ENCODE measurements at places on chromosomes 3 and 15.
A peak's percentile ranks its signal among the peaks of the same experiment; 100 is the strongest.

- DNase-seq, result no peak
These were observed 40.7 kb downstream of the FSTL1 start for GRCh38 chr3:120410116-120410515.

- DNase-seq, result peak; percentile 58
These were observed 181.6 kb downstream of the ABHD5 start for GRCh38 chr3:43872301-43872700.

DNA sequence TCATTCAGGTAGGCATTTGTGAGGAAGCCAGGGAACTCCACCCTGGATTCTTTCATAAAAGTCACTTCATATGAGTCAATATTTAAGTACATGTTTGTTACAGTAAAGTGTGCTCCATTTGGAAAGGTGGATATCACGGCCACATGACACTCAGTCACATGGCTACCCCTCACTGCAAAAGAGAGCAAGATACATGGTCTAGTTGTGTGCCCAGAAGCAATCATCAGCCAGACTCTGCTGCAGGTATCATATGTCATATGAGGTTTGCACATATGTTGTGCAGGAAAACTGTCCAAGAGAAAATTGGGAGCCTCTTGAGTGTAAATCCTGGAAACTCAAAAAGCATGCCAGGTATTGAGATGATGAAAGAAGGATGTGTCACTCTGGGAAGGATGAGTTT, 55.0 kb upstream of the NMNAT3 start:
- no peak for DNase-seq

DNA sequence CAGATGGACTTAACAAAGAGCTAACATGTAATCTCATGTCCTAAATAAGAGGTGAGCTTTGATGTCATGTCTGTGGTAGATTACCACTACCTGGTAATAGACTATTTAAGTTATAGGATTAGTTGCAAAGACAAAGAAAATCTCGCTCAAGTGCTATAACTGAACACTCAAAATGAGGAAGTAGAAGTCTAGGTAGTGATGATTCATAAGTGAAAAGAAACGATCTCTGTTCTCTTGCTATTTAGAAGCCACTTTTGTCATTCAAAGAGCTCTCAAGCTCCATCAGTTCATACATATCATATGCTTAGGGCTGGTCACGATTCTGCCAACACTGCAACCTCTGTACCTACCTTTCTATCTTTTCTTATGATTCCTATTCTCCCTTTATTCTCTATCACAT, 110.9 kb downstream of the EDEM1 start:
- DNase-seq, result no peak

DNA sequence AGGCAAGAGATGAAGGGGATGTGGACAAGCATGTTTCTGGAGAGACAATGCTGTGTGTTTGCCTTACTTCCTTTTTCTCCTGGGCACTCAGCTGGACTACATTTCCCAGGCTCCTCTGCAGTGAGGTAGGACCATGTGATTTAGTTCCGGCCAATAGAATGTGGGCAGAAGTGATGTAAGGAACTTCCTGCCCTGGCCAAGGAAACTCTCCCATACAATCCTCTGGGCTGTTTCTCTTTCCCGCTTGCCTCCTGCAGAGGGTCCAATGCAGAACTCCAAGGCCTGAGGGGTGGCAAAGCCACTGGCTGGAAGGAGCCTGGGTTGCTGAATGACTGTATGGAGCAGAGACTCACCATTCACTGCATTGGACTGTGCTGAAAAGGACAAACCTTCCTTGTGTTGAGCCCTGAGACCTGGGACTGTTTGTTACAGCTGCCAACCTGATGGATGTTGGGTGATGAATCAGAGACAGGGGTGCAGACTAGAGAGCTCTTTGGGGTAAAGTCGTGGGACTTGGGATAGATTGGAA, 82.7 kb upstream of the SLC6A6 start:
- peak; percentile 98 for DNase-seq

GRCh38 chr15:25901811-25902605, 38.9 kb upstream of the ATP10A start:
- no peak for DNase-seq

DNA sequence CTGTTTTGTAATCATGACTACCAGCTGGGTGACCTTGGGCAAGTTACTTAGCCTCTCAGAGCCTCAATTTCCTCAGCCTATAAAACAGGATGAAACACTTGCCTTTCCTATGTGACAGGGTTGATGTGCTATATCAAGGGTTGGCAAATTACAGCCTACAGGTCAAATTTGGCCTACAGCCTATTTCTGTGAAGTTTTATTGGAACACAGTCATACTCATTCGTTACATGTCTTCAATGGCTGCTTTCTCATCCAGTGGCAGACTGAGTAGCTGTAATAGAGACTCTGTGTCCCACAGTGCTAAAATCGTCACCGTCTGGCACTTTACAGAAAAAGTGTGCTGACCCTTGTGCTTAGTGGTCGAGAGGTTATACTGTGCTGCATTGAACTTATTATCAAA, 16.6 kb downstream of the ABHD6 start:
- DNase-seq, result no peak

- DNase-seq, result no peak
These were observed 206.8 kb downstream of the KBTBD8 start for GRCh38 chr3:67204951-67205350.

- DNase-seq, result no peak
These were observed 5.5 kb downstream of the FGF7 start for GRCh38 chr15:49428409-49429095.

DNA sequence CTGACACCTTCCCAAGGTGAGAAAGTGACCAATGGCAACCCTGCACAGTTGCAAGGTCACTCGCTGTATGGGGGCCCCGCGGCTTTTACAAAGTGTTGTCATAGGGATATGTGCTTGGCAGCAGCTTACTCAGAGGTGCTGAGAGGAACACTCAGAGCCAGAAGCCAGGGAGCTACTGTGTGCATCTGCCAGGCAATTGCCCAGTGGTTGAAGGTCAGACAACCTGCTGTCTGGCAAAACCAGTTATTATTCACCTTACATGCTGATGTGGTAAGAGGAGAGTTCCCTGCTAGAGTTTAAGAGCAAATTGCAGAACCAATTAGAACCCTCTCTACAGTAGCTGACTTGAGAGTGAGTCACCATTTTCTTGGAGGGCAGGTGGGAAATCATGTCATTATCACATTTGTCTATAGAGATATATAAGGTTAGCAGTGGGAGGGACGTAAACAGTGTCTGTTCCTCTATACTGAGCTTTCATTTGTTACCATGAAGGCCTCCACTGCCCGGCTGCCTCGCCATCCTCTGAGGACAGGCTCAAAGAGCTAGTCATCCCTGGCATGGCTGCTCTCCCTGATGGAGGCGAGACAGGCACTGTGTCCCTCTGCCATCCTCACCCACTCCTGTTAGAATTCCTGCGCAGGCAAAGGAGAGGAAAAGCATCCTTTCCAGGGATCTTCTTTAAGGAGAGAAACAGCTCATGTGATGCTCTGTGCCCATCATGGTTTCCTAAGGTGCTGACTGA, 274.4 kb downstream of the PLCL2 start:
- no peak for DNase-seq

DNA sequence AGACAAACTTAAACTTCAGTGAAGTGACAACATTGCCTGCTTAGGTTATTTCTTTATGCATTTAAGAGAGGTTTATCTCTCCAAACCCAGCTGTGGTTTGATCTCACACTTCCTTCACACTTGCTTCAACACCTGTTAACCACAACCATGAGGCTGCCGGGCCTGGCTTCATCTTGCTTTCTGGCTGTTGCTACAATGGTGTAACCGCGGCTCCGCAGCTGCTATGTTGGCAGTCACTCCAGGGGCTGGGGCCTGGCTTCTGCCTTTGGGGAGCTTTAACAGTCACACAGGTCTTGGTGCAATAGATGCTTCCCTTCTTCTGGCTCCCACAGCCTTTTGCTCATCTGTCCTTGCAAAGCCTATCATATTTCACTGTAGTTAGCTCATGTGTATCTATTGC, 72.9 kb upstream of the MNS1 start:
- peak; percentile 84 for DNase-seq

GRCh38 chr15:36673039-36673438, 93.6 kb downstream of the CDIN1 start:
- no peak for DNase-seq

Data from mesendoderm (in vitro differentiated cells).